Hippocampal formation (tissue), 2 donors: ENCODE measurements at places on chromosomes 7 and 10.

- peak; percentile 9 for DNase-seq
Observed at GRCh38 chr7:33459340-33459751, 330.0 kb downstream of the BBS9 start.

DNA sequence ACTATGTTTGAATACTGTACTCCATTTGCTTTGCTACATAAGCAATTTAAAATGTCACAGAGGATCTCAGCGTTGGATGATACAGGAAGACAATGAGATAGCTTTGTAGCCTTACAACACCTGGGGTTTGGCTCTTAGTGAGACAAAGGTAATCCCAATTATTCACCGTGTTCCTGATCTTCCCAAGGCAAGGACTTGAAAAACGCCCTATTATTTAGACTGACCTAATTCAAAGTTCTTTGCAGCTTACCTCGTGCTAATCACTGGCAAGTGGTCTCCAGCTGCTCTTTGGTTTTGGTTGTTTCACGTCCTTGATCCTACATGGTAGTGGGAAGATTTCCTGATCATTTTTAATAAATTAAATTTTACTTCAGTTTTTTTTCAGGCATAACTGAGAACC lies 23.0 kb upstream of the C7orf33 start:
- no peak for DNase-seq

- no peak for DNase-seq
Observed at GRCh38 chr7:74404388-74404700, 49.4 kb upstream of the GTF2IRD1 start.

- DNase-seq = no peak
Observed at GRCh38 chr7:130210181-130210935, 2.7 kb downstream of the SSMEM1 start.

- no peak for DNase-seq
Observed at GRCh38 chr10:81096558-81096957, 558.9 kb downstream of the SH2D4B start.

- DNase-seq = no peak
Observed at GRCh38 chr7:122442929-122443328, 138.4 kb upstream of the FEZF1 start.

GRCh38 chr10:132183046-132183445 lies 3.7 kb upstream of the DPYSL4 start:
- no peak for DNase-seq

DNA sequence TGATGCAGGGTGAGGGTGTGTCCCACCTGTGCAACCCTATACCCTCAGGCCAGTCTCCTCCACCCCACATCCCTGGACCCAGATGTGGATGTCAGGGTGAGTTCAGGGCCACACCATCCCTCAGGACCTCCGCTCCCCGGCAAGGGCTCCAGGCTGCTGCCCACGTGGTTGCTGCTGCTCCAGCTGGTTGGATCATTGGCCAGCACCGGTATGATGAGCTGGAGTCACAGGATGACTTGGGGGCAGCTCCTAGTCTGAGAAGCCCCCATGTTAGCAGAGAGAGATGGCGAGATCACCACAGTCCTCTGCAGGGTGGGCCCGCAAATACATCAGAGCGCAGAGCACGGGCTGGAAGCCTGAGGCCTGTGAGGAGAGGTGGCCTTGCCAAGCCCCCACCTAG lies 103.3 kb upstream of the GDF10 start:
- DNase-seq = no peak

DNA sequence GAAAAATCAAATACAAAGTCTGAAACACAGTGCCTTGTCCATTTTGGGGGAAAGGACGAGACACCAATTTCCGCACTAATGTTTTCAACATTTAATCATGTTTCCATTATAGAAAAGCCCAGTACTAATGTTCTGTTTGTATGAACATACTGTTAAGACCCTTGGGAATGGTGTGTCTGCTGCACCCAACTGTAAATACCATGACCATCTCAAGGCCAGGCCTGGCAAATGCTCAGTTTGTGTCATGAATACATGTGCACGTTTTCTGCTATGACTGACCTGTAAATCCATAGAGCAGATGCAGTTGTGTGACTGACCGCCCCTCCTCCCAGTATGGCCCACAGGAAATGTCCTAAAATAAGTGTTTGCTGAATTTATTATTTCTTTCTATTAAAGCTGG lies 270.0 kb downstream of the TNS3 start:
- DNase-seq = no peak

- DNase-seq = no peak
Observed at GRCh38 chr7:70836279-70836678, 295.7 kb upstream of the GALNT17 start.

DNA sequence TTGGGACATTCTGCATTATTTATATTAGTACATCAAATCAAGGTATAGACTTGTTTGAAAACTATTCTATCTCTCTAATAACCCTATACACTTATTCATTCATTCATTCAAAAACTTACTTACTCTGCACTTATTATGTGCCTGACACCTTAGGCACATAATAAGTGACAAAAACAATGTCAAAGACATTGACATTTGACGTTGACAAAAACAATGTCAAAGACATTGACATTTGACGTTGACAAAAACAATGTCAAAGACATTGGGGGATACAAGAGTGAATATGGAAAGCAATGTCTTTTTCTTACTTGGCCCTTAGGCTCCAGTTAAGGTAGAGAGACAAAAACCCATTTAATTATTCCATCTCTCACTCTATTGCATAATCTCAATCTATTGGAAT lies 116.0 kb downstream of the CNTNAP2 start:
- no peak for DNase-seq

DNA sequence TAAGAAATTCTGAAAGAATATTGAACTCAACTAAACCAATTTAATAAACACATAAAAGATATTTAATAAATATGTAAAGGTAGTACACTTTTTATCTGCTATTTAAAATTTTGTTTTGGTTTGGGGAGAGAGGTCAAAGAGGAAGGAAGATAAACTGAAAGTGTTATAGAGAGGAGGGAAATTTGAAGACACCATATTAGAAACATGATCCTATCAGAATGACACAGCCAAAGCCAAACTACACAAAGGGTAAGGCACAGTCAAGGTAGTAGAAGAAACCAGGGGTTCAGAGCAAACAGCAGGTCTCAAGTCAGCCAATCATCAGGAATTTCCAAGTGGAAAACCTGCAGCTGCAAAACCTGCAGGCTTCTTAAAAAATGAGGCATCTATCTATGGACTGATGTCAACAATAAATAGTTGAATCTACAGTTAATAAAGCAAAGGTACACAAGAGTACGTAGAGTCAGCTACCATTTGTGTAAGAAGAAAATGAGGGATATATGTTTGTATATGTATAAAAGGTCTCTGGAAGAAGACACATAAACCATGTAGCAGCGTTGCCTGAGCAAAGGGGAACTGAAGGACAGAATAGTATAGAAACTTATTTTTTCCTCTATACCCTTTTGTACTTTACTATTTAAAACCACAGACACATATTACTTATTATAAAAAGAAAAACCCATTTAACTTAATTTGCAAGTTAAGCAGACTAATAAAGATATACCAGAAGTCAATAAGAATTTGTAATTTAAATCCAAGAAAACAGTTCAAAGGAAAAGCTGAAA lies 10.0 kb downstream of the ZNF800 start:
- DNase-seq = no peak

GRCh38 chr10:112872728-112873127 lies 77.3 kb upstream of the TCF7L2 start:
- no peak for DNase-seq

DNA sequence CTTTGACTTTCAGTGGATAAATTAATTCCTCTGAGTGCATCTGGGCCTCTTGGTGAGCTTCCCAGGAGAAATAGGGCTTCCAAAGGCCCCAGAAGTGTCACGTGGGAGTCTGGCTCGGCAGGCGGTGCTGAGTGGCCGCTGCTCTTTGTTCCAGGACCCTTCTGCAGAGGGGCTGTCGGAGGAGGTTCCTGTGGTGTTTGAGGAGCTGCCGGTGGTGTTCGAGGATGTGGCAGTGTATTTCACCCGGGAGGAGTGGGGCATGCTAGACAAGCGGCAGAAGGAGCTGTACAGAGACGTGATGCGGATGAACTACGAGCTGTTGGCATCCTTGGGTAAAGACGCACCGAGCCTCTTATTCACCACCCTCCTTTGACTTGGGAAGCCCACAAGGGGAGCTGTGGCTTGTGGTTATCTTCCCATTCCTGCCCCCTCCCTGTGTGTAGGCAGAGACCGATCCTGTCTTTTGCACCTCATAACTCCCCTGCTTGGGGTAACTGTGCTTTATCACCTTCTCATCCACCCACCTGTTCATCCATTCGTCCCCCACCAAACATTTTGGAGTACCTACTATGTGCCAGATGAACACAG lies 11.9 kb downstream of the ZNF862 start:
- DNase-seq = peak; percentile 33

- no peak for DNase-seq
Observed at GRCh38 chr7:102459221-102459844, 5.3 kb downstream of the ALKBH4 start.

DNA sequence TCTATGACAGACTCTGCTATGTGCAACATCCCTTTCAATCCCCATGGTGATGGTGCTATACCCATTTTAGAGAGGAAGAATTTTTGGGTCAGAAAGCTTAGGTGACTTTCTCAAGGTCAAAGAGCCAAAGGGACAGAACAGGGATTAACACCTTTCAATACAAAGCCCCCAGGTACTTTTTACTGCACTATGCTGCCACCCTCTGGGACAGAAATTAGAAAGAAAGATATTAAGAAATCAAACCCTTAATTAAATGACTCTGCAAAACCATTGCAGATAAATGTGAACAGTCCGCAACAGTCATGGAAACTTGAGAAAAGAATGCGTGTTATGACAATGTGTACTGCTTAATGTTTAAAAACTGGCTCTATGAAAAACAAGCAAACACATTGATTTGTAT lies 673.7 kb downstream of the MAGI2 start:
- DNase-seq = no peak

DNA sequence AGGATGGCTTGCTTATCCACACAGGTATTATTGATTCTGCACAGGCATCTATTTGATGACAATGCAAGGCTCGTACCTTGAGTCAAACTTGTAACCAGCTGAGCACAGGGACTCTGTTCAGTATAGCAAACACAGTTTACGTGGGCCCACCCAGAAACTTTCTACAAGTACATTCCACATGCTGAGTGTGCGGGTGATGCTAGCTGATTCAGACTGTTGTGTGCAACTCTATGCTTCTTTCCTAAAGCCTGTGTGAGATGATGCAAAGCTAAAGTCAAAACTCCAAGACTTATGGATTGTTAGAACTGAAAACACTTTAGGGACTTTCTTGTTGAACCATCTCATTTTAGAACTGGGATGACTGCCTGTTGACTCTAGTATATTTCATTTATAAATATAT lies 21.5 kb upstream of the CALD1 start:
- DNase-seq = no peak

DNA sequence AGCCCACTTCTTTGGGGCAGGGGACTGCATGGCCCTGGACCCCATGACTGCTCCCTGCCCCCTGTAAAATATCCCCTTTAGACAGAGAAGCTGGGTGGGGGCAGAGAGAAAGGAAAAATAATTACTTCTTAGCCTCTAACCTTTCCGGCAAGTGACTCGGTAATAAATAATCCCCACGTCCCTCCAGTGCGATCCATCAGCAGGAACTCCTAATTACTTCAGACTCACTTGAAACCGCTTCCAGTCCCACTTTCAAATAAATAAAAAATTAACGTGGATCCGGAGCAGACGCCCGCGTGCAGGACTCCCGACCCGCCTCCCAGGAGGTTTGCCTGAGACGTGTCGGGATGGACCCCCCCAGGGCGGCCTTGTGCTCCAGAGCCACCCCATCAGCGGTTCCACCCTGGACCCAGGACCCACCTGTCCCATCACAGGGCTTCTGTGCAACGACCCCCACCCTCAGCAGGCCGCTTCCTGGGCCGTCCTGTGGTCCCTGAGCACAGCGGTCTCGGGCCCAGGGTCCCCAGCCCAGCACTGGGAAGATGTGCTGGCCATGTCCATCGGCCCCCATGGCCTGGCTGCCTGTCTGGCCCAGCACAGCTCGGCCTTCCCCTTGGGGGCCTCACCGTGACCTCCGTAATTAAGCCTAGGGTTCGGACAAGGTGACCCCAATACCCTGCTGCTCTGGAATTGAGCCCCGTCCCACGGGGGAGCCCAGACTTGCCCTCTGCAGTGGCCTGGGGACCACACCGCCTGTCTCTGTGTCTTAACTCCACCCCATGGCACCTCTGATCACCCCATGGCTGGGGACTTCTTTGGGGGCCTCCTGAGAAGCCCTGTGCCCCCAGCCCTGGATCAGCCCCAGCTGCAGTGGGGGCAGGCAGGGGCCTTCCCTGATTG lies 108.0 kb downstream of the UNCX start:
- DNase-seq = no peak

GRCh38 chr10:121751191-121751760 lies 153.0 kb upstream of the FGFR2 start:
- no peak for DNase-seq

GRCh38 chr10:52316001-52316400 lies 1.9 kb downstream of the DKK1 start:
- no peak for DNase-seq

- no peak for DNase-seq
Observed at GRCh38 chr10:25280573-25280972, 105.8 kb downstream of the GPR158 start.

GRCh38 chr10:118167056-118167700 lies 120.4 kb upstream of the RAB11FIP2 start:
- no peak for DNase-seq

GRCh38 chr7:71254751-71255150 lies 122.8 kb downstream of the GALNT17 start:
- no peak for DNase-seq

DNA sequence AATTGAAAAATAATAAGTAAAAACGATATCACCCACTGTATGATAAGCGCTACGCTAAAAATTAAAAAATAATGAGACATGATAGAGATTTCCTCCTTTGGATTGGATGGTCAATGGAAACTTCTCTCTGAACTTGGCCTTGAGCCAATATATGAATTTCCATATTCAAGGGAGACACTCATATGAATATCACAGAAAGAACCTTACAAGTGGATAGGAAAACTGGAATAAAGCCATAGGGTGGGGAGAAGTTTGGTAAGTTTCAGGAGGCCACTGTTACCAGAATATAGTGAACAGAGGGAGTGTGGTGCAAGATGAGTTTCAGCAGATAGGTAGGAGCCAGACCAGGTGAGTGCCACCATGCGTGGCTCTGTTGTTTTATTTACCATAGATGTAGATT lies 147.2 kb downstream of the SEM1 start:
- DNase-seq = no peak
